ENCODE measurements at places on chromosomes 5 and 9.
A peak's percentile ranks its signal among the peaks of the same experiment; 100 is the strongest.

- DNase-seq, result no peak
Observed at GRCh38 chr5:155461304-155461703, 447.7 kb downstream of the KIF4B start.

- DNase-seq, result no peak
Observed at GRCh38 chr5:173324115-173325001, 3.9 kb downstream of the STC2 start.

DNA sequence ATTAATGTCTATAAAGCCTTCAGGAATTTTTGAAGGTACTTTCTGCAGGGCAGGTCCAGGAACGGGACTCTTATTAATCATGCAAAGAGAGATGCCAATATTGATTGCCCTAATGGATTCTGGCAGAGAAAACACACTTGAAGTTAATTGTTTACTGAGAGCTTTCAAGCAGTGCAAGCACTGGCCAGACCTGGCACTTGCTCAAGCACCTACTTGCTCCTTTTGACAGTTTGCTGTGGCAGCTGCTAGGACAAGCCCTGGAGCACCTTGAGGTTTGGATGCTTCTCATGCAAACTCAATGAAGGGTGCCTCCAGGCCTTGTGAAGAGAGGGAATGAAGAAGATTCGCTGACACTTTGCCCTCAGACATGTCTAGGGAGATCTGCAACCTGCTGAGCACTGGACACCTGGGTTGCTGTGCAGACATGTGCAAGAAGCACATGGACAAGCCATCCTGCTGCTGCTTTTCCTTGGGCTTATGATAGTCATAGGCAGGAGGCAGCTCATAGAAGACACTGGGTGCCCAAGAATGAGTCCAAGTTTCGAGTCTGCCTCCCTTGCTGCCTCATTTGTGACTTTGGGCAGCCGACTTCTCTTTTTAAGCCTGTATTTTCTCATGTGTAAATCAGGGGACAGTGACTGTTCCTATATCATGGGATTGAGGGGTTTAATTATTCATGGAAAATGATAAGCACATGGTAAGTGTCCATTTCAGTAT lies 88.8 kb upstream of the EQTN start:
- no peak for DNase-seq

- DNase-seq, result no peak
Observed at GRCh38 chr5:138602371-138603000, 27.3 kb upstream of the HSPA9 start.

- no peak for DNase-seq
Observed at GRCh38 chr5:77139001-77139400, 51.9 kb upstream of the ZBED3 start.

DNA sequence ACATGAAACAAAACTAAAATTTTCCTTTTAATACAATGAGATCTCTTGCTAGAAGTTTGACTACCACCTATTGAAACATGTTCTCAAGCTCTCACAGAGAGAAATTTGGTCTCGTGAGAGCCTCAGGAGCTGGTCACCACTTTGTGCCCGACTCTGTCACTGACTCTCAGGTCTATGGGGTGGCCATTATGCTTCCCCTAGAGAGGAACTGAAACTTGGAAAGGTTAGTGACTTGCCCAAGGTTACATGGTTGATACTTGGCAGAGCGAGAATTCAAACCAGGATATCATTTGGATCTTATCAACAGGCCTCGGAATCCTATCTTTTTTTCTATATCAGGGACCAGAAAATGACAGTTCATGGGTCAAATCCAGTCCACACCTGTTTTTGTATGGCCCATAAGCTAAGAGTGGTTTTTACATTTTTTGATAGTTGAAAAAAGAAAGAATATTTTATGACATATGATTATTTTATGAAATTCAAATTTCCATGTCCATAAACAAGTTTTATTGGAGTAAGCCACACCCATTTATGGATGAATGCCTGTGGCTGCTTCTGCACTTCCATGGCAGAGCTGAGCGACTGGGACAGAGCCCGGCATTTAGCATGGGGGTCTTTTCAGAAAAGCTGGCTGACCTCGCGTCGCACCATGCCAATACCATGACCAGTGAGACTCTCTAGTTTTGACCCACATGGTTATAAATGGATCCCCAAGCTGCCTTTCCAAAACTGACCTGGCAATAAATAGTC lies 44.8 kb upstream of the EQTN start:
- DNase-seq, result no peak

GRCh38 chr5:17425385-17426070 lies 72.5 kb upstream of the TAF11L2 start:
- no peak for DNase-seq

DNA sequence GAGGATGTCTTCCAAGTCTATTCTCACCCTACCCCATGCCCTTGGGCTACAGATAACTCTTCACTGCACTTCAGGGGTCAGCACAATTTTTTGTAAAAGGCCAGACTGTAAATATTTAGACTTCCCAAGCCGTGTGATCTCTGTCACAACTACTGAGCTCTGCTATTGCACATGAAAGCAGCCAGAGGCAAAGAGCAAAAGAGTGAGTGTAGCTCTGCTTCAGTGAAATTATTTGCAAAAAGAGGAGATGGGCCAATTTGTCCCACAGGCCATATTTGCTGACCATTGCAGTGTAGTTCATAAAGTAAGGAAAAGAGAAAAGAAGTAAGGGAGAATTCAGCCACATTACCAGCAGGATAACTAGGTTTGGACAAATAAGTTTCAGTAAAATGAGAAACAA lies 7.0 kb upstream of the MOCS2 start:
- no peak for DNase-seq

- DNase-seq, result no peak
Observed at GRCh38 chr9:82555431-82556051, 507.4 kb downstream of the RASEF start.

- DNase-seq, result no peak
Observed at GRCh38 chr9:5566054-5566618, 55.8 kb downstream of the PDCD1LG2 start.

GRCh38 chr9:27394154-27394825 lies 97.3 kb upstream of the EQTN start:
- DNase-seq, result no peak

- no peak for DNase-seq
Observed at GRCh38 chr9:91481972-91482371, 58.3 kb upstream of the NFIL3 start.

DNA sequence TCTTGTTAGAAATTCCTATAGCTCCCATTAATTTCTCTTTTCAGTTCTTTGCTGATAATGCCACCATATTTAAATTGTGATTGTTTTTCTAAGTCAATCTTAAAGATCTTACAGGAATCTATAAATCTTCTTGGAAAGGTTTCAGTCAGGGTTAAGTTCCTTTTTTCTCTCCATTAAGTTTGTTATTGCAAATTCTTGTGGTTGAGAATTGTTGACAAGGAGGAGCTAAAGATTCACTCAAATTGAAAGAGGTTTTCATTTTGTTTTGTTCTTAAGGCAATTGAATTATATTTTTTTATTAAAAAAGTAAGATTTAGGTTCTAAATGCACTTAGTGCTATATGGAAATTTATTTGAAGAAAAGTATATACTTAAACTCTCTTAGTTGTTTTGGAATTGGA lies 213.4 kb downstream of the PRR16 start:
- DNase-seq, result no peak

DNA sequence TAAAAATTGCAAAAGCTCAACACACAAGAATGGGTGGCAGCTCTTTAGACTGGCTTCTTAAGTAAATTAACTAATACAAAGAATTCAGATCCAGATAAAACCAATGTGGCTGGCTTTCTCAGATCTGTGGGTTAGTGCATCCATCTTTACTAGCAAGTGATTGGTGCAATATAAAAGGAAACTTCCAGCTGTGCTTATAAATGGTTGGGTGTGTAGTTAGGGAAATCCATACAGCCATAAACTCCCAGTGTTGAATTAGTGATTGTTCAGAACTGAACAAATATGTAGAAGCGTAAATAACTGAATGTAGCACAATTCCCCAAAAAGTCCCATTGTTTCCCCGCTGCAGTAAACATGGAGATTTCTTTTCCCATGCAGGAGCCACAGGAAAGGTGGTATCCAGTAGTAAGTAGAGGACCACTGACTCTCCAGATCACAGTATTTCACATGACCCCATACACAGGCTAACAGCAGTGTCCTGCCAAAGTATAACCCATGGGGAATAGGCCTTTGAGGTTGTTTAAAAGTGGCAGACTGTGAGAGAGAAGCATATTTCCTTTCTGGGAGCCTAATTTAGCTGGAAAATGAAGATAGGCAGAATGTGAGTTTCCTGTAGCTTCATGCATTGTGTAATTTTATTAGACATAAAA lies 173.1 kb upstream of the SLC12A2 start:
- DNase-seq, result no peak

- no peak for DNase-seq
Observed at GRCh38 chr5:35003018-35003957, 44.5 kb downstream of the AGXT2 start.

DNA sequence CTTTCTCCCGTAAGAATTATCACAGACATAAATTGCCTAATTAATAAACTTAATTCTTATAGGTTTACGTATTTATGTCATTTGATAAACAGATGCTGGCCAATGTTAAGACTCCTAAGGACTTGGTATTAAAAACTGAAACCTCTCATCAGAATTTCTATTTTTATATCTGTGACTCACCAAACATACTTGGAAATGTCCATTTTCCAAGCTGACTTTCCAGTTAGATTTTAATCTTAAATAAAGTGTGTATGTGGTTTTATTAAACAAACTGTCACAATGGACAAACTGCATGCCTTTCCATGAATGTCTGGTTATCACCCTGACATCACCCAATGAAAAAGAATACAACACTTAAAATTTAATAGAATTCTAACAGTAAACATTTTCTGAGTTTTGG lies 12.6 kb upstream of the COL23A1 start:
- DNase-seq, result no peak

DNA sequence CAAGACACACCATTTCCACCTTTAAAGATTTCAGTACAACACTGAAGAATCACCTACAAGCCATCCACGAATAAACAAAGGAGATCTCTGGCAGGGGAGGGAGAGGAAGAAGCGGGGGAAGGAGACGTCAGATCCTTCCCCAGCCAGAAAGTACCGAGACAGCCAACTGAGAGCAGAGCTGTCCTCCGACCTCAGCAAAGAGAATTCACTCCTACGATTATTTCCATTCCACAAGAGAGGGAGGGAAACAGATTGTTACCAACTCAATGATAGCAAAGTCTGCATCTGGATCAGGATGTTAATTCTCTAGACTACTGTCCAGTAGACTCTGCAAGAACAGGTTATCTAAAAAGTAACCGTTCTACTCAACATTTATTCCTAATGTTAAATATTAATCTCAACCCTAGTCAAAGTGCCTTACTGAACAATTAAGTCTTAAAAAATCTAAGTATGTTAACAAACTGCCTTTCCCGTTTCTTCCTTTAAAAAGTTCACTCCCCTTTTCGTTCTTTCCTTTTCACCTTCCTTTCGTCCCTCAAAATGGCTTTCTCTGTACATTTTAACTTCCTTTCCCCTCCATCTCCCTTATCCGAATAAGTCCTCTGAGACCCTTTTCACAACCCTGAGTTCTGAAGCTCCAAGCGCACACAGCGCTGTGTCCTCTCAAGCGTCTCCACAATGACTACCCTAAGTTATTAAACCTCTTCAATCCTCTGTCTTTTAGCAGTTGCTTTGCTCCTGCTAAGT lies 1.4 kb downstream of the CHD1 start:
- peak; percentile 86 for DNase-seq

DNA sequence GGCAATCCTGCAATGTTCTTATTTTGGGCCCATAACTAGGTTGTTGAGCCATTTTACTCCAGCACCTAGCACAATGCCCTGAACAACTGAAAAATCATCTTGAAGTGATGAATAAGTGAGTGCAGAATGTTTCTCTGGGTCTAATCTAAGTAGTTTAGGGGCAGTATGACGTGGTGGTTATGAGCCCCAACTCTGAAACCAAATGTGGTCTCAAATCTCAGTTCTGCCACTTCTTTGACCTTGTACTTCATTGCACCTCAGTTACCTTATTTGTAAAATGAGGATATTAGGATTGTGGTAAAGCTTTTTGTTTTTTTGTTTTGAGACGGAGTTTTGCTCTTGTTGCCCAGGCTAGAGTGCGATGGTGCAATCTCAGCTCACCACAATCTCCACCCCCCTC lies 80.9 kb upstream of the SNX2 start:
- DNase-seq, result no peak

GRCh38 chr5:4395752-4396151 lies 744.4 kb upstream of the ADAMTS16 start:
- no peak for DNase-seq

GRCh38 chr5:664343-664993 lies 28.7 kb downstream of the TPPP start:
- DNase-seq, result no peak

- no peak for DNase-seq
Observed at GRCh38 chr5:33299621-33300208, 141.1 kb upstream of the TARS1 start.

- no peak for DNase-seq
Observed at GRCh38 chr9:119339056-119339455, 30.2 kb downstream of the BRINP1 start.

DNA sequence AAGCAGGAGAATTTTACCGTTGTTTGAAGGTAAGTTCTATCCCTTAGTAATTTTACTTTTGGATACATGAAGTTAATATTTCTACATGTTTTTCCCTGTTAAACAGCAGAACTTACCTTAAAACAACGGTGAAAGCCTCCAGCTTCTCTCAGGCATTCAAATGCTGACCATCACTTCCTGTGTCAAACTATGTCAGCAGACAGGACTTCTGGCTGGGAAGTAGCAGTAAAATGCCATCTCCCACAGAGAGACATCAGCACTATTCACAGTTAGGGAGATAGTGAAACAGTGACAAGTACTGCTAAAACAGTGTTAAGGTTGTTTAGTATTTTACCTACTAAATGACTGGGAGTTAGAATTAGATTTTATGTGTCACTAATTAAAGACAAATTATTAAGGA lies 34.2 kb upstream of the GOLGA1 start:
- DNase-seq, result no peak

DNA sequence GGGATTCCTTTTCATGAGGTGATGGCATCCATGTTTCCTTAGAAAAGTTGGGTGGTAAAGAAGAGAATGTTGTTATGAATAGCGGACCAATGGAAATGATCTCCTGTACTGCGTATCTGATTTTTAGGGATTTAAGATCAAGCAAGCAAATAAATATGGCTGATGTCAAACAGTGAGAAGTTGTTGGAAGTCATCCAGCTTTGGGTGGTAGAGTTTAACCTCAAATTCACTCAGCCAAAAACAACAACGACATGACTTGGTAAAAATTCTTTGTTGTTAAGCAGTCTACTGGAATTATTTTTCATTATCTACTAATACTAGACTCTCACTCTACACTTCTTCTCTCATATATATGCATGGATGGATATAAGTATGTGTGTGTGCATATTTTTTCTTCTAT lies 426.5 kb downstream of the CTNND2 start:
- DNase-seq, result no peak

GRCh38 chr9:5361326-5362010 lies 21.8 kb upstream of the RLN1 start:
- no peak for DNase-seq

DNA sequence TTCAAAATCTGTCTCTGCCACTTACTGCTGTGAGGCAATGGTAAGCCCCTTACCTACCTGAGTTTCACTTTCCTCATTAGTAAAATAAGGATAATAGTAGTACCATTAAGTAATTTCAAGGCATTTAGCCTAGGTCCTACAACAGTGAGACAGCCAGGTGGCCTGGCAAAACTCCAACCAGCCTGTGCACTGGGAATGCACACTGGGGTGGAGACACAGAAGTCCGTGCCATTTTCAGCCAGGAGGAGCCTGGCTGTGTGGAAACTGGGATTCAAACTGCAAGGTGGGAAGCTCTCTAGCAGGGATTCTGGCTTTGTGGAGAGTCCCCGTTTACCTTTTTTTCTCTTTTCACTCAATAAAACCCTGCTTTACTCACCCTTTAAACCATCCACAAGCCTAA lies 630.4 kb downstream of the PRELID2 start:
- DNase-seq, result no peak
